ENCODE measurements at places on chromosomes 1 and 21.
A peak's percentile ranks its signal among the peaks of the same experiment; 100 is the strongest.

- DNase-seq: no peak
Measured at GRCh38 chr1:55867304-55867843, 652.2 kb upstream of the USP24 start.

- DNase-seq: no peak
Measured at GRCh38 chr1:164443166-164443565, 115.8 kb upstream of the PBX1 start.

DNA sequence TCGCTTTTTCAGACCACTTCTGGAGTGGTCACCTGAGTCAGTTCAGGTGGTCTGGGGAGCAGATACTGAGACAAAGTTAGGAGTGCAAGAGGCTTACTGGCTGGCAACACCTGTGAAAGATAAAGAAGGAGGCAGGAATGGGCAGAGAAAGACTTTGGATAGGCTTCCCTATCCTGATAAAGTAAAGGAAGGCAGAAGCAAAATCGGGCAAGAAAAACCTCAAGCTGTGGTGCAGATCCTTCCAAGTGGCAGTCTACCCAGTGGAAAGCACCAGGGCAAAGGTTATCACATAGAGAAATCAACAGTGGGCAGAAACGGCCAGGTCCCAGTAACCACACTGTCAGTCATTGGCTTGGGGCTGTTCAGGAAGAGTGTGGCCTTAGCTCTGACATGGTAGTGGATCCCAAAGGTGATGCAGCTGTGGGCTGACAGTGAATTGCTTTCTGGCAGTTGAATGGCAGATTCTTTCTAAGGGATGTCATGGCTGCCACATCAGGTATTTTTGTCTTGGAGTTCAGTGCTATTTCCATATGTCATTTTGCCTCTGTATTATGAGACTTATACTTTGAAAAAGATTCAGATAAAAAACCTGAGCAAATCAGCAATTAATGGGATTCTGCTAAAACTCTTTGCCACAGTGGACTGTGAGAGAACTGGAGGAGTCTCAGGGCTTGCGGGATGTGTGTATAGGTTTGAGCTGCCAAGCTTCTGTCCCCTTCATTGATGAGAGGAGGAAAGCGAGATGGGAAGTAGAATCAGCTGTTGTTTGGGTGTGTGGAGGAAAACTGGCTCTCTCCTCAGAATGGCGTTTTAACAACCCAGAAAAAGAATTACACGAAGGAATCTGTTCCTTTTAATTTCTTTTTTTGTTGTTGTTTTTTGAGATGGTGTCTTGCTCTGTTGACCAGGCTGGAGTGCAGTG is 8.1 kb upstream of the CGN start:
- DNase-seq: no peak

DNA sequence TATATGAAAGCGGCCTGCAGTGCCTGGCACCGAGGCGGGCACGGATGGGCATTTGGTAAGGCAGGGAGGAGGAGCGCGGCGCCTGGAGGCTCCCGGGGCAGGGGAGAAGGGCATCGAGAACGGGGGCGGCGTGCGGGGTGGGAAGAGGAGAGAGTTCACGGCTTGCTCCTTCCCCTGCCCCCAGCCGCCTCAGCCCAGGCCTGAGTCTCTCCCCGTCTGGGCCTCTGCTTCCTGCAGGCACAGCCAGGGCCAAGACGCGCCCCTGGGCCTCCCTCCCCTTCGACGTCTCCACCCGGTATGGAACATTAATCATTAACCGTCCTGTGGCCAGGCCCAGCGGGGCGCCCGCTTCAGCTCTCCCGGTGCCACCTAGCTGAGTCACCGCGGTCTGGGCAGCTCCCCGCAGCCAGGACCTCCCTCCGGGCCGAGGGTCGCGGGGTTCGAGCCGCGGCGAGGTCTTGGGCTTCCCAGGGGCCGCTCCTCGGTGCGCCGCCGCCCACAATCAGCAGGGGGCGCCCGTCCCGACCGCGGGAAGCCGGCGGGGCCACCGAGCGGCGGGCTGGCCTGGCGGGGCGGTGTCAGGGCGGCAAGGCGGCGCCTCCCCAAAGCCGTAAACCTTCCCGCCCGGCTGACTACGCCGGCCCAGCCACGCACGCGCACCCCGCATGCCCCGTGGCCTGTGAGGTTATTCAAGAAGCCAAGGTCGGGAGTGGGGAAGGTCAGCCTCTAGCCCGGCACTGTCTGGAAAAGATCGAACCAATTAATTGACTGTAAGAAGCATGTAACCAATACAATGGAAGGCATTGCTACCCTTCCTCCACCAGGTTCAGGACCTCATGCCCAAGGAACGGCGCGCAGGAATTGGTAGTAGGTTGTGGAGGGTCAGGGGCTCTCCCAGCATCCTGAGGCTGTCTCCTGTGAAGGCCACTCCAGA is 23.4 kb upstream of the RD3 start:
- peak; percentile 90 for DNase-seq

Measured in right hindlimb (tissue), 1 donor.